Activated CD8-positive, alpha-beta memory T cell treated with anti-CD3 and anti-CD28 coated beads for 4 hours (primary cell): ENCODE measurements at places on chromosomes 4 and X.

GRCh38 chr4:5472160-5472591, 236.2 kb downstream of the EVC2 start:
- DNase-seq: no peak

GRCh38 chr4:76963131-76963750, 13.7 kb downstream of the SEPTIN11 start:
- no peak for DNase-seq

GRCh38 chr4:155025762-155026457, 182.5 kb upstream of the NPY2R start:
- no peak for DNase-seq

DNA sequence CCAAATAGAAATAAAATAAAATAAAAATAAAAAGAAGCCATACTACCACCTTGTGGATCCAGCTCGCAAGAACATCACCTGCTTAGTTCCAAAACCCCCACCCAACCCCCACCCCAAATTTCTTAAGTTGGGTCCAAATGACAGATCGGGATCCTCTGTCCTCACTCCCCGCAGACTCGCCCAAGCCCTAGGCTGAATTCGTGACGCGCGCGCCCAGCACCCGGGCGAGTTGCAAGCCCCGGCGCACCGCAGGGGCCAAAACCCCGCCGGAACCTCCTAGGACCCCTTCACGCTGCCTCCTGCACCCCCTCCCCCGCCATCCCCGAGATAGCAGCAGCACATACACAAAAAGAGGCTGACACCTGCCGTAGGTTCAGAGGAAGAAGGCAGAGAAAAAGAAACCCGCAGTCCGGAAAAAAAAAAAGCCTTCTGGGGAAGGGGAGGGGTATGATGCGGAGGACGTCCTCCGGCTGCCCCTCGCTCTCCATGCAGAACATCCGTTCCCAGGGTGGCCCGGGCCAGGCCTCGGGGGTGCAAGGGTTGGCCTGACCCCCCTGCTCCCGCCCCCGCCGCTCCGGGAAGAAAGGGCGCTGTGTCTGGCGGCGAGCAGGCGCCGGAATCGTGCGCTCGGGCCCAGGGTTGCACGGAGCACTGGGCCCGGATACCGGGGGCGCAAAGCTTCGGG, 2.6 kb downstream of the NLGN4X start:
- DNase-seq: no peak

DNA sequence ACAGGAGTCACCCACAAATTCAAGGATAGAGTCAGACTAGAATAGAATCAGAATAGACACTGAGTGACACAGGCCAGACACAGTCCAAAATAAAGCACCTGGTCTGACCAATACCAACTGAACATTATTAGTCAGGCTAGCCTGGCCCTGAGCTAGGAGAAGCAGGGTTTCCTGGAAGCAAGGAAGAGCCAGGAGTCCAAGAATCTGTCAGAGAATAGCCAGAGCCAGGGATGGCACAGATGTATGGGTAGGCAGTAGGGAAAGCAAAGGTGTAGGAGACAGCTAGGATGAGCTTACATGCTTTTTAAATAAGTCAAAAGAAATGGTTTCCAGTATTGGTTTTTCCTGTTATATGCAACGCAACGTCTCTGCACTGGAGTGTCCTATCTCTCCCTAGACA, 3.7 kb downstream of the BTC start:
- DNase-seq: no peak

DNA sequence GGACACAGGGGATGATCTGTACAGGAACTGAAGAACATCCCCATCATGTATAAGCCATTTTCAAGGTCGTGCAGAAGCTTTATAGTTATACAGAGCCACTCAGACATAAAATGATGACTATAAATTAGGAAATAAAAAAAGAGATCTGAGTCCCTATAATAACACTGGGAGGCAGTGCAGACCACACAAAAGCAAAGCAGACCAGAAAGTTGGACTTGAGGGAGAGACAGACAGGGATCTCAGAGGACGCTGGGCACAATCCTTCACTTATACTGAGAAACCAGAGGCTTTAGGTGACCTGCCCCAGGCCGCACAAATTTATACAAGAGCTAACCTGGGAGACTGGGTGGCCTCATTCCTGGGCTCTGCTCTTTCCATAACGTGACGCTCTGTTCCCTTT, 70.5 kb downstream of the HADH start:
- DNase-seq: no peak

- DNase-seq: no peak
Measured at GRCh38 chr4:155548173-155548572, 118.5 kb upstream of the GUCY1A1 start.

- no peak for DNase-seq
Measured at GRCh38 chrX:115533485-115533884, 27.5 kb upstream of the PLS3 start.

- no peak for DNase-seq
Measured at GRCh38 chr4:55568905-55569504, 22.3 kb upstream of the CLOCK start.

DNA sequence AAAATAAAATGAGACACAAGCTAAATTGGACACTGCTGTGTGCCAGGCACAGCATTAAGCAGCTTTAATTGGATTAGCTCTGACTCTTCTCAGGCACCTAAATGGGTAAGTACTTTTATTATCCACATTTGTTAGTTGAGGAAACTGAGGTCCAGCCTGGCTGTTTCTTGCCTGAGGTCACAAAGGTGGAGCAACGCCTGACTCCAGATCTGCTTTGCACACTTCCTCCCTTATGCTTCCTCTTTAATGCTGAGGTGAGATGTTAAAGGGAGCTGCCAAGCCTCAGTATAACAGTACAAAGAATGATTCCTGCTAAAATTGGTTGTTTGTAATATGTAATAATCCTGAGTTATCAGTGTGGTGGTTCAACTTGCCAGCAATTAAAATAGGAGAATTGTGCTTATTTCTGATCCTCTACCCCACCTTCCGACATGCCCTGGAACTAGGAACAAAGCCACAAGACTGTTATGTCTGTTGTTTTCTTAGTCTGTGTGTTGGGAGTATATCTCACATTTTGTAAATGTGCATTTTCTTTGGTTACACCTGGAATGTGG, 74.4 kb downstream of the AFF1 start:
- DNase-seq: no peak

DNA sequence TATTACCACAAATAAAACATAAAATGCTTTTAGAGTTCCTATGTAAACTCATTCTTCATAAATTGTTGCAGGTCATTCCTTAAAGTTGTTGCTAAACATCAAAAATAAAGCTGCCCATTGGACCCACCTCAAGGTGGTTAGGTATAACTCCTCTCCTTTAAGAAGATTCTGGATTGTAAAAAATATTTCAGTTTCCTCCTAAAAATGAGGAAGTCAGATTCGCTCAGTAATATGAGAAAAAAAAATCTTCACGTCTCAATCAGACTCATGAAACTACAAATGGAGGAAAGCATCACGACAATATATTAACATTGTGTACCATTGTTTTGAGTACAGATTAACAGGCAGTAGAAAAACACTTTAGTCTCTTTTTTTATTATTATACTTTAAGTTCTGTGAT, 105.9 kb downstream of the DDX60 start:
- DNase-seq: no peak

GRCh38 chrX:42740456-42740855, 37.5 kb downstream of the PPP1R2C start:
- no peak for DNase-seq

GRCh38 chr4:14087921-14088320, 460.4 kb upstream of the BOD1L1 start:
- DNase-seq: no peak

DNA sequence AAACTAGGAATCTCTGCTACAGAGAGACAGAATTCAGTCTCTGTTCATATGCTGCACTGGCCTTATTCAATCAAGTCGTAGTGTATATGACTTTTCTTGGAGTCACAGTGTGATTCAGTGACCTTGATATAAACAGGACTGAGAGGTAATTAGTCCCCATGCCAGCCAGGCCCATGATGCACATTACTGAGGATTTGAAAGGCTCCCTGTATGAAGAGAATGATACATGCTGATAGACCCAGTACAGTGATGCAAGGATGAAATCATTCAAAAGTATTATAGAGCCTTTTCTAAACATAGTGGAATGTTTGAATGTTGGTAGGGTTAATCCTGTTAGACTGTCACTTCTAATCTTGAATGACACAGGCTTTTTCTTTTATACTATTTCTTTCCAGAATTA, 34.1 kb downstream of the ANXA3 start:
- DNase-seq: no peak

GRCh38 chrX:125786316-125786715, 379.8 kb downstream of the DCAF12L2 start:
- DNase-seq: no peak

GRCh38 chr4:170414961-170415360, 325.2 kb upstream of the AADAT start:
- DNase-seq: no peak

GRCh38 chrX:154362085-154362742, 12.2 kb downstream of the FLNA start:
- no peak for DNase-seq

- no peak for DNase-seq
Measured at GRCh38 chrX:5417381-5417780, 811.3 kb downstream of the NLGN4X start.

DNA sequence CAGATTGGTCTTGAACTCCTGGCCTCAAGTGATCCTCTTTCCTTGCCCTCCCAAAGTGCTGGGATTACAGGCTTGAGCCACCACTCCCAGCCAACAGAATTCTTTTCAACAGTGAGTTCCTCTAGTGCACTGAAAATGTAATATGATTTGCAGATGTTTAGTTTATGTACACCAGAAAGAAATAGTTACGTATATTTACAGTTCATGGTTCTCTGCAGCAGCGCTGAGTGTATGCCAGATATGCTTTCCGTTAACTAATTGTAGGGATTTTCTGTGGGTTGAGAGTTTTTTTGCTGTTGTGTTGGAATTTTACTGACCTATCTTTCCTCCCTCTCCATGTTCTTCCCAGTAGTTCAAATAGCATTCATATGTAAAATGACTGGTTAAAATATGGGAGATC, 44.0 kb downstream of the GAB1 start:
- DNase-seq: no peak

GRCh38 chrX:85037114-85037513, 33.4 kb downstream of the APOOL start:
- no peak for DNase-seq

DNA sequence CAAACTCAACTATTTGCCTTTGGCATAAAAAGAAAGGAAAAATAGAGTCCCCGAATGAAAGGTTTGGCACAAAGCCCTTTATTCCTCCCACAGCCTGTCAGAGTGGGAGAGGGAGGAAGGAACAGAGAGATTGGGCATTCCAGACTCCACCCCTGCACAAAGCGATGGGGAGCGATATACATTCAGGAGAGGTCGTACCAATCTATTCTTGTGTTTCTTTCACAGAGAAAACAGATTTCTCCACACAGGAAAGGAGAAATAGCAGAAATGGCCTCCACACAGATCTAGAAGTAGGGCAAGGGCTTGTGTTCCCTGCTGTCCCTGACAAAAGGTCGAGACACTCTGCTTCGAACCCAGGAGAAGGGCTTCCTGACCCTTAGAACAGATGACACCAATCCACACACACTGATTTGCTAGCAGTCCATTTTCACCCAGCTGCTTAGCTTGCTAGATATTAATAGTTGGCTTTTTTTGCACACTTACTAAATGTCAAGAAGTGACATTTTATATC, 197.4 kb downstream of the MAML3 start:
- DNase-seq: no peak

- DNase-seq: no peak
Measured at GRCh38 chrX:121987163-121987562, 939.8 kb downstream of the GLUD2 start.

DNA sequence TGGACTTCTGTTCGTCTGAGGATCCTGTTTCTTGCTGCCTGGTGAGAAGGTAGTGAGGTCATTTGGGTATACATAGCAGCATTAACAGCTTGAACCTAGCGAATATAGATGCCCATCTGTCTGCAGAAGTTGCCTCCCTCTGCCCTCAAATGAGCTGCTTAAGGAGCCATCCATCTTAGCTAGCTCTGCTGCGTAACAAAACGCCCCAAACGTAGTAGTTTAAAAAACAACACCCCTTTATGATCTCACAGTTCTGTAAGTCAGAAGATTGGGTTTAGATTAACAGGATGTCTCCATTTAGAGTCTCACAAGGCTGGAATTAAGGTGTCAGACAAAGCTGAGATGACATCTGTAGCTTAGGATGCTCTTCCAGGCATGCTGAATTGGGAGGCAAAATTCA, 185.3 kb downstream of the DHRSX start:
- DNase-seq: no peak

GRCh38 chr4:16078195-16078760, 5.5 kb downstream of the PROM1 start:
- DNase-seq: no peak

- DNase-seq: no peak
Measured at GRCh38 chrX:19563327-19563726, 48.0 kb upstream of the MAP3K15 start.

GRCh38 chr4:79597266-79597665, 189.2 kb upstream of the GK2 start:
- DNase-seq: no peak

DNA sequence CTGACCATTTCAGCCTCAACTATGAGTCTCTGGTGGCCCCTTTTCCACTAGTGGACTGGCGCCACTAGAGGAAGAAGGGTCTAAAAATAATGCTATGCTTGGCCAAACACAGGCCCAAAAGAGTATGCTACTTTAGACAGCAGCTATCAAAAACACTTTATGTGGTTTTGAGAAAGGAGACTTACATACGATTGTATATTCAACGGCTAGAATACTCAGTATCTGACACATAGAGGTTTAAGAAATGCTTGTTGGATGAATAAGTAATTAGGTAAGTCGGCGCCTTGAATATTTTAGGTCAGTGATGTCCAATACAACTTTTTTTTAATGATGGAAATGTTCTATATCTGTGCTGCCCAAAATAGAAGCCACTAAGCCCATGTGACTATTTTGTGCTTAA, 25.7 kb upstream of the TMPRSS11A start:
- DNase-seq: no peak

DNA sequence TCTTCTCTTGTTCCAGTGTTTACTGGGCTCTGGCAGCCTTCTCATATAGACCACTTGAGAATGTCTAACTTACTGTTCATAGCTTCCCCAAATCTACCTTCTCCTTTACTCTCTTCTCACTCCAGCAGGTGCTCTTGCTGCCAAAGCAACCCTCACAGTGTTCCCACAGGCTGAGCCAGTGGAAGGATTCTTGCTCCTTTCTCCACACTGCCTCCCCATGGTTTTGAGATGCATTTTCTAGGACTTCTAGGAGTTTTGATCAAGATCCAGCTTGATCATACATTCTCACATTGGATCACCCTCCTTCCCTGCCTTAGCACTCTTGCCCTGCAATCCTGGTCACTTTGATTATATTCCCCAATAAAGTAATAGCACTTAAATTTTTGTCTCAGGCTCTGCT, 230.8 kb downstream of the TMEM47 start:
- DNase-seq: no peak

DNA sequence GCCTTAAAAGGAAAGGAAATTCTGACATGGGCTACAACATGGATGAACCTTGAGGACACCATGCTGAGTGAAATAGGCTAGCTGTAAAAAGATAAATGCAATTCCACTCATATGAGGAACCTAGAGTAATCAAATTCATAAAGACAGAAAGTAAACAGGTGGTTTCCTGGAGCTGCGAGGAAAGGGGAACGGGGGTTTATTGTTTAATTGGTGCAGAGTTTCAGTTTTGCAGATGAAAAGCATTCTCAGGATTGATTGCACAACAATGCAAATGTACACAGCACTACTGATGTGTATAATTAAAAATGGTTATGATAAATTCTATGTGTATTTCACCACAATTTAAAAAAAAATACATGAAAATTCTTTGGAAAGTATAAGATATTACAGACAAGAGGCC, 24.0 kb downstream of the PLRG1 start:
- no peak for DNase-seq
